CD8-positive, alpha-beta memory T cell (primary cell): ENCODE measurements at places on chromosomes 2 and 18.

DNA sequence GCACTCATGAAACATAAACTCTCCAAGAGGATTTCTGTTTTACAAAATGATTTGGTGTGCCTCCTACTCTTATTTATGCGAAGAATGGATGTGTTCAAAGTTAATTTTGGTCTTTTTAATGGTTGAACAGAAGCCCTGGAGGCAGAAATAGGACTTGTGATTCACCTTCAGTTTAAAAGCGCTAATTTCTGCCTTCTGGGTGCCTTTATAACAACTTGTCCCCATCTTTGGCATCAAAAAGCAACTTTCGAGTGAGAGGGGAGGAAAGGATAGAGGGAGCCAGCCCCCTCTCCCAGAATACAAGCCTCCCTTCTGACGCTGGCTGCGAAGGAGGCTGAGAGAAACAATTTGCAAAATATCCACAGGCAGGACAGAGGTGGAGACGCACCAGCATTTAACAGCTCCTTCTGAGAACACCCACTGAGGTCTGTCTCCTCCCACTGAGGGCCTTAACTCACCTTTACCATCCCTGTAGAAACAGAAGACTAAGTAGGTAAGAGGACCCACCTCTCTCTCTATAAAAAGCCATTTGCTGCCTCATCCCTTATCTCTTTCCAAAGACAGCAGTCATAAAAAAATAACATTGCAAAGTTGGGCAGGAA, 24.3 kb upstream of the BCL11A start:
- DNase-seq, result no peak

DNA sequence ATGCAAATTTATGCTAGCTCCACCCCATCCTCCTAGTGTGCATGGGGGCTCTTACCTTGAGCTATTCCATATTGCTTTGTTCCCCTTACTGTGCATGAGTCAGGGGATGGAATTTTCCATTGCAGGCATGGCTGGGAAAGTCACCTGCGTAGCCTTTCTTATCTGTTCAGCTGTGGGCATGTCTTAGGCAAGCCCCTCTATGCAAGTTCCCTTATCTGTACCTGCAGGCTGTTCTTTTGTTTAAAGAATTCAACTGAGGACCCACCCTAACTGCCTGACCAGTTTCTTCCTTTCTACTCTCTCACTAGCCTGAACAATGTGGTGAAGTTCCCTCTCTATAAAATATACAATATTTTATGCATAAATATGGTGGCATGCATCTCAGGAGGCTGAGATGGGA, 54.2 kb upstream of the CDCA7 start:
- DNase-seq, result no peak

- no peak for DNase-seq
Measured at GRCh38 chr2:231250146-231250545, 51.7 kb downstream of the ARMC9 start.

- no peak for DNase-seq
Measured at GRCh38 chr2:26811261-26811660, 25.4 kb downstream of the CENPA start.

DNA sequence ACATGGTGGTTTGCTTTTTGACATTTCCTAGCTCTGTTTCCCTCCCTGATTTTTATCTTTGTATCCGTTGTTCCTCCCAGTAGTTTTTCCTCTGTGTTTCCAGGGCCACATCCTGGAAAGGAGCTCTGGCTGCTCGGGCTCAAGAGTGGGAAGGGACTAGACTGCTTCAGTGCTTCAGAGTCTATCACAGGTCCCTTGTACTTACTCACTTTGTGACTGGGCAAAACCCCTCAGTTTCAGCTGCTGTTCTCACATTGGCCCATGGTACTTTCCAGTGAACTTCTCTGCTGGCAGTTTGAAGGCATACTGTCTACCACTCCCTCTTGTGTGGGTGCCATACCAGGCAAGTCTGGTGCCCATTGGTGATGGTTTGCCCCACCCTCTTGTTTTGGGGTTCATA, 7.5 kb upstream of the STAMBP start:
- no peak for DNase-seq

DNA sequence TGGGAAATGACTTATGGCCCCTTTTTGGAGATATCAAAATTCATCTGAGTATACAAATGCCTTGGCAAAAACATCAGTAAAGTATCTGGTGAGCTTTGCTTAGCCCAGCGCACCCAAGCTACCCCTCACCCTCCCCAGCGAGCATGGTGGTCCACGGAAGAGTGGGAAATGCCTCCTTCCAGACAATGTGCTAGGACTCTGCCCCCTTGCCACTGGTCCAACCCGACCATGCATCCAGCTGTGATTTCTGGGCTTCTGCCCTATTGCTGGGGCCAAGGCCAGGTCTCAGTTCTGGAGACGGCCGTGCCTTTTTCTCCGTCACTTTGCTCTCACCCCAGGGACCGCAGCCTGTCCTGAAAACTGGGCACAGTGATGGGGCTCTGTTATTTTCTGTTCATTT, 31.8 kb upstream of the CCL20 start:
- no peak for DNase-seq

- DNase-seq, result no peak
Measured at GRCh38 chr2:20648206-20648605, 2.7 kb downstream of the HS1BP3 start.

DNA sequence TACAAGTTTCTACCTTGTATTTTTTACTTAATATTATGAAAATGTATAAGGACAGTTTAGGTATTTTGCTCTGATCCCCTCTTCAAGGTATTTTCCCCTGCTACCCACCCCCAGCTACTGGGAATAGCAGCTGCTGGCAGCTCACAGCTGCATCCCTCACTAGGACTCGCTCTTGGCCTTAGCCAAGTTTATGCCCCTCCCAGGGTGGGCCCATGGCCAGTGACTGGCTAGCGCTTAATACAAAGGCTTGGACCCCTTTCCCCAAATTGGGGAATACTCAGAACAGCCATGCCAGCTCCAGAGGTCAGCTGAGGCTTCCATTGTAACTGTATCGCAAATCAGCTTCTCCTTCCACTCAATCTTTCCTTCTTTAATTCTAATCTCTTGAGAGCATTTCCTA, 131.3 kb downstream of the GFPT1 start:
- DNase-seq, result no peak

DNA sequence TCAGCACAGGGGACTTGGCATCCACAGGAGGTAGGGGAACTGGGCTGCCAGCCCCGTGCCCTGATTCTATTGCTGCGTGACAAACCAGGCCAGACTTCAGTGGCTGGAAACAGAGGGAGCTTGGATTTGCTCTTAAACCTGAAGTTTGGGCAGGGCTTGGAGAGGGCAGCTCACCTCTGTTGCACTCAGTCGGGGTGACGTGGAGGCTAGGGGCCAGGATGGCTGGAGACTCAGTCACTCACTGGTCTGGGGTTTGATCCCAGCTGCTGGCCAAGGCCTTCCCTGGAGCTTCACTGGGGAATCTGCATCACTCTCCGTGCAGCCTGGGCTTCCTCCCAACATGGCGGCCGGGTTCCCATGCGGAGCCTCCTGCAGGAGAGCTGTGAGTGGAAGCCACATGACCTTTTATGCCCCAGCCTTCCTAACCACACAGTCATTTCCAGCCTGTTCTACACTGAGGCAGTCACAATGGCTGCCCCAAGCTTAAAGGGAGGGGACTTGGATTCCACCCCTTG, 175.2 kb upstream of the HDAC4 start:
- no peak for DNase-seq

- DNase-seq, result no peak
Measured at GRCh38 chr2:61770746-61771145, 83.1 kb downstream of the FAM161A start.

GRCh38 chr2:77512507-77512906, 9.7 kb downstream of the LRRTM4 start:
- no peak for DNase-seq

GRCh38 chr2:234620018-234620417, 123.1 kb upstream of the ARL4C start:
- DNase-seq, result no peak

DNA sequence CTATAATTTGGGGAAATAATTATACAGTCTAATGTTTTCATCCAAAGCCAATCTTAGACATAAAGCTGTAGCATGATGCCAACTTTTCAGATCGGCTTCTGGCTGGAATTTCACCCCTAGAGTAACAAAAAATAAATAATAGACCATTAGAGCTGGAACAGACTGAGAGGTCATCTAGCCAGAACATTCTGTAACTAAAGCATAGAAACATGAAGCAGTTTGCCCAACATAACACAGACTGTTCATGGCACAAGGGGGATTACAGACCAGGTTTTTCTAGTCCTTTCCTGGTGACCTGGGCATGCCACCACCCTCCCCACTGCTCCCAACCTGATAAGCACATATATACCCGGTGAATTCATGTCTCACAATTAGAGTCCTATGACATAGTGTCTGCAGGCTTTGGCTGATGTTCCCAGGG, 116.4 kb upstream of the PPP1CB start:
- no peak for DNase-seq

GRCh38 chr2:121398853-121399252, 113.9 kb upstream of the TFCP2L1 start:
- DNase-seq, result no peak

DNA sequence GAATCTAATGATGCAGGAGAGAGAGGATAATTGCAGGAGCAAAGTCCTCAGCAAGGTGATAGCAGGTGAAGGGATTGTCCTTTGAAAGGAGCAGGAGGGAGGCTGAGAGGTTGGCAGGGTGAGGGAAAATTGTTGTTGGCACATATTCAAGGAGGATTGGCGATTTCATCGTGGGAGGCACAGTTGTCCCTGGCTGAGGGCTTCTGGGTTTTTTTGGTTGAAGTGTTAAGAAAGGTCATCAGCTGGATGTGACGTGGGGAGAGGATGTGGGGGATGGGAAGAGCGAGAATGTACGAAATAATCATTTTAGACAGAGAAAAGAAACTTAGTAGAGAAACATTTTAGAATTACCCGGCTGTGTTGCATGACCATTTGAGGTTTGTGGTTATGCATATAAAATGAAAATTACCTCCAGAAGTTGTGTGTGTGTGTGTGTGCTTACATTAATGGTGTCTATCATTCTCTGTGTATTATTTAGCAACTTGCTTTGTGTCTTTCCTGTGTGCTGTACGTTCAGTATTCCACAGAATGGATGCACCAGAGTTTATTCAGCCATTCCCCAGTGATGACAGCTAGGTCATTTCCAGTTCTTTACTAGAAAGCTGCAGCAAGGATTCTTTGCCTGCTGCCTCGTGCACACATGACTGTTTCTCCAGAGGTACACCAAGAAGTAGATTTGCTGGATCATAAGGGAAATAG, 67.6 kb downstream of the SDC1 start:
- DNase-seq, result no peak

- DNase-seq, result no peak
Measured at GRCh38 chr2:133303150-133303549, 265.1 kb downstream of the NCKAP5 start.

- DNase-seq, result no peak
Measured at GRCh38 chr18:10842371-10842770, 307.0 kb downstream of the PIEZO2 start.

DNA sequence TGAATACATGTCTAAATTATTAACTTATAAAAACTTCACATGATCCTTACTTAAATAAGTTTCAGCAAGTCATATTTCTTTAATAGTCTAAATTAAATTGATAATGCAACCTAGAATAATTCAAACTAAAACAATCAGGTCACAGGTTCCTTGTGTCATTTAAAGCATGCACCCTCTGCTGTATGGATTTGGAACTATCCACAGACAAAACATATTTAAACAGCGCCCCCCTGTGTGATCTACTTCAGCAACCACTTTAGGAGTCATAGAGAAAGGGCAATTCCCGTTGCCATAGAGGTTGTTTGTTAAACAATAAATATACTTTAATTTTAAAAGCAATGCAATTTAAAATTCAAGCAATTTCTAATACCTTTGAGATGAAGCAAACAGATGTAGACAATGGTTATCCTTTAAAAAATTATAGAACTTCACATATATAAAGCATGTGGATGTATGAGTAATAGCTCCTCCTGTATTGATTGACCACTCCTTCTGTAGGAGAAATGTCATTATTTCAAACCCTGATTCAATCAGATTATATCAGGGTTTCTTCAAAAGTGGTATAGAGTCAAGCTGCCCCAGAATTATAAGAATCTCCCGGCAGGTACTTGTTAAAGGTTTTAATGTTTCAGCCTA, 21.2 kb downstream of the GRB14 start:
- DNase-seq, result no peak

- peak; percentile 44 for DNase-seq
Measured at GRCh38 chr2:68774569-68775271, 40.1 kb downstream of the ARHGAP25 start.

GRCh38 chr2:152584301-152584700, 133.0 kb downstream of the PRPF40A start:
- DNase-seq, result no peak
